NCI-H187 (cell line): ENCODE measurements at places on chromosomes 5 and 9.

DNA sequence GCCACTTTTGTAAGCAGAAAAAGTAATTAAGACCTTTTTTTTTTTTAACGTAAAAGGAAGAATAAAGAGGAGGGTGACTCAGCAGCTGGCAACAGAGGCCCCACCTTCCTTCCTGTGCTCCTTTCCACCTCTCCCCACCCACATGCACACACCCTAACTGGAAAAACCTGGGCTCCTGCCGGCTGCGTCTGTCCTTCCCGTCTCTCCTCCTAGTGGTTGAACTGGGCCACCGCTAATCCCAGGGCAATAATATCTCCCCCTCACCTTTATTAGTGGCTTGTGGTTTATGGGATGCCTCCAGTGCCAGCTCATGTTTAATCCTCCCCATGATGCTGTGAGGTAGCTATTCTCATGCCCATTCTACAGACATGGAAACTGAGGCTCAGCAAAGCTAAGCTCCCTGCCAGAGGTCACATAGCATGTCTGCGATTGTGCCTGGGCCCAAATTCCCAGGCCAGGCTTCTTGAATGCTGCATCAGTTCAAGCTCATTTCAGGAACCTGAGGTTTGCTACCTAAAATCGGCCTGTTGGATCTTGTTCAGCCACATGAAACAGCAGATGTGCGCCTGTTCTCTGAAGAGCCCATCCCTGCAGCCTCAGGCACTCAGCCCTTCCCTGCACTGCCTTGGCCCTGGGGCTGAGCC, 60.9 kb upstream of the IL17B start:
- no peak for DNase-seq

DNA sequence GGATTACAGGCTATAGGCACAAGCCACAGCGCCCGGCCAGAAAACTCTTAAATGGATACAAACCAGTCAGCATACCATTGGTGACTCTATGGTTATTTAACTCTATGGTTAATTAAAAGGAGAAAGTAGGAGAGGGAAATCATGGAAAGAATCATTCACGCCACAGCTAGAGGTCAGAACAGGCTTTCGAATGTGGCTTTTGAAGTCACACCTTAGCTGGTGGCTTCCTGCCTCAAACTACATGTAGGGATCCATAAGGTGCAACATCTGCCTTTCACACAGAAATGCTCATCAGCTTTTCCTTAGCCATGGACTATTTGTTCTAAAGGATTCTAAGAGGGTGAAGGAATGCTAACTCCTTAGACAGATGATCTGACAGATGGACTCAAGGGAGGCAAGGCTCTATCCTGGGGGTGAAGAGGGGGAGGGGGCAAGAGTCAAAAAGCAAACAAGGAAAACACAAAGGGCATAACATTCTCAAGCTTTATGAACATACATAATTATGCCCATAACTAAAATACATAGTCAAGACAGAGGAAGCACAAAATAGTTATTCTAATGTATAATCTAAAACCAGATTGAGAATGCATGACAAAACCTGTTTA, 130.9 kb downstream of the EFNA5 start:
- DNase-seq = no peak

DNA sequence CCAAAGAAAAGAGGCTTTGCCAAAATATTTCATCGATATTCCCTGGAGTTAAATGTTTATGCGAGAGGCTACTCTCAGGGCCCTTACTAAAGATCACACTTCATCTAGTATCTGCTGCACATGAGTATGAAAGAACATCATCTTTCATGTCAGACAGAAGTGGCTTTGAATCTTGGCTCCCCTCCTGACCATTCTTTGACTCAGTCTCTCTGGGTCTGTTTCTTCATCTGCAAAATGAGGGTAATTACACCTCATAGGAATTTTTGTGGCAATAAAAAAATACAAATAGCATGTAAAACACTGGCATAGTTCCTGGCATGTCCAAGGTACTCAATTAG, 58.1 kb downstream of the SLIT3 start:
- DNase-seq = no peak

DNA sequence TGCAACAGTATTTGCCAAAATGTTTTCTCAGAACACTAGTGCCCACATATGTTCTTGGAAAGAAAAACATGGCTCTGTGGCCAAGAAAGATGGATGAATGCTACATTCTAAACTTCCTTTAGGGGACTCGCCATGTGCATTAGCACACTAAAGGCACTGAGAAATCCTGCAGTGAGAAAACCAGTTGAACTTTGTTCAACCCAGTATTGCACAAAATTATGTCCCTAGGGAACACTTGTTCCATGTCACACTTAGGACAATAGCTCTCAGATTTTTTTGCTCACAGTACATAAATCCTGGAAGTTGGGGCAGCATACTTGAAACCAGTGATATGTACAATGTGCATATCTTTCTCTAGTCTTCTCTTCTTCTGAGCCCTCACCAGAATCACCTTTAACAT, 96.6 kb downstream of the ADRB2 start:
- no peak for DNase-seq

DNA sequence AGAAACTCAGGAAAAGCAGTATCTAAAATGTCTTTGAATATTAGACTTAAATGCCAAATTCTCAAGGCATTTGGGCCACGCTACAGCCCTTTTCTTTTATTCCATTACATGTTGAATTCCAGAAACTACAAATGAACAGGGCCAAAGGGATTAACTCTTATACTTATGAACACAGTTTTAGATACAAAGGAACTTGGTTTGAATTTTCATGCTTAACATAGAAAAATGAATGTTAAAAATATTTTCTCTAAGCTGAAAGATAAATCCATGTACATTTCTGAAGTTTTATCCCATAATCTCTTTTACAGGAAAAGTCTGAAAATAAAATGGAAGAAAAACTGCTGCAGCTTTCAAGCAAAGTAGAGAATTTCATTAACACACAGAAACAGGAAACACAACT, 56.8 kb downstream of the FAM81B start:
- DNase-seq = no peak

DNA sequence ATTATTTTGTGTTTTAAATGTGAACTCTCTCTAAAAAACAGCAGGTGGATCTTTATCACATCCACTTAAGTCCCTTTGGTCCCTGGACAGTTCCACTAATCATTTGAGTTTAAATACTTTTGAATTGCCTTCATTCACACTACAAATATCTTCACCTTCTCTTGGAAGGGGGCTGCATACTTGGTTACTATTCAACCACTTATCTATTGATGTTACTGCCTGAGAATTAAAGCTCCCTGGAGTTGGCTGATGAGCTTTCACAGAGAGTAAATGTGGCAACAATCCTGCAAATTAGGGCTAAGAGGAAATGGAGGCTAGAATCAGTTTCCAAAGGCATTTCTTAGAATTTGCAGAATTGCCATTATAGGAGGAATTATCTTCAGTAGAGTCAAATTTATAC, 180.4 kb downstream of the ST8SIA4 start:
- DNase-seq = no peak

- no peak for DNase-seq
Observed at GRCh38 chr5:36606036-36606427, 374 bp upstream of the SLC1A3 start.

DNA sequence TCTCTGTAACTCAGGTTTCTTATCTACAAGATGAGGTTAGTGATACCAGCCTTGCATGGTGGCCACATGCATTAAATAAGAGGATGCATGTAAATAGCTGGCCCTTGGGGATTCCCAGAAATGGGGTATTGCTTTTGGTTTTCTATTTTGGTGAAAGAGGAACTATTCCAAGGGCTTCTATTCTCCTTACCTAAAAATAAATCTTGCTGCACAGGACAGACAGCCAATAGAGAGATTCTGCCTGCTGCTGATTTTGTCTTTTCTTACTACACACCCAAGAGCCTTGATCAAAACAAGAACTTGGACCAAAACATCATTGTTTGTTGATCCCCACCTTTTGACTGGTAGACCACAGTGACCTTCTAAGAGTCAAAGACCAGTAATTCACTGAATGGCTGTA, 161.8 kb downstream of the PJA2 start:
- no peak for DNase-seq

DNA sequence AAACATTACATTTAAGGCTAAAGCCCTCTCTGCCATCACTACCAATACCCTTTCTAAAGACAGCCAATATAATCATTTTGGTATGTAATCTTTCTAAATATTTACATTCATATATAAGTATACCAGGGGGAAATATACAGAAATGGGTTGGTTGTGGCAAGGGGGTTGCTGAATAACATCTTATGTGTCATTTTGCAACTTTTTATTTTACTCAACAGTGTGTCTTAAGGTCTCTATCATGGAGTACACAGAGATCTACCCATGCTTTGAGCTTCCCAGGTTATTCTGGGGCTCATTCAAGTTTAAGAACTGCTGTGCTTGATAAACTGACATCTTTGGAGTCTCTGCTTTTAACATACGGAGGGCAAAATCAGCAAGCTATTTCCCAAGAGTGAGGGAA, 7.4 kb upstream of the FAT2 start:
- no peak for DNase-seq

- no peak for DNase-seq
Observed at GRCh38 chr9:103304797-103305196, 309.7 kb downstream of the CYLC2 start.

GRCh38 chr9:133552236-133552635, 17.7 kb downstream of the ADAMTSL2 start:
- DNase-seq = no peak

GRCh38 chr5:11224436-11225187, 463.6 kb upstream of the DAP start:
- DNase-seq = no peak

GRCh38 chr9:7534211-7534935, 265.2 kb downstream of the DMAC1 start:
- no peak for DNase-seq

- no peak for DNase-seq
Observed at GRCh38 chr9:37443566-37443965, 21.1 kb downstream of the GRHPR start.

- no peak for DNase-seq
Observed at GRCh38 chr9:117624106-117624505, 80.1 kb upstream of the TLR4 start.

DNA sequence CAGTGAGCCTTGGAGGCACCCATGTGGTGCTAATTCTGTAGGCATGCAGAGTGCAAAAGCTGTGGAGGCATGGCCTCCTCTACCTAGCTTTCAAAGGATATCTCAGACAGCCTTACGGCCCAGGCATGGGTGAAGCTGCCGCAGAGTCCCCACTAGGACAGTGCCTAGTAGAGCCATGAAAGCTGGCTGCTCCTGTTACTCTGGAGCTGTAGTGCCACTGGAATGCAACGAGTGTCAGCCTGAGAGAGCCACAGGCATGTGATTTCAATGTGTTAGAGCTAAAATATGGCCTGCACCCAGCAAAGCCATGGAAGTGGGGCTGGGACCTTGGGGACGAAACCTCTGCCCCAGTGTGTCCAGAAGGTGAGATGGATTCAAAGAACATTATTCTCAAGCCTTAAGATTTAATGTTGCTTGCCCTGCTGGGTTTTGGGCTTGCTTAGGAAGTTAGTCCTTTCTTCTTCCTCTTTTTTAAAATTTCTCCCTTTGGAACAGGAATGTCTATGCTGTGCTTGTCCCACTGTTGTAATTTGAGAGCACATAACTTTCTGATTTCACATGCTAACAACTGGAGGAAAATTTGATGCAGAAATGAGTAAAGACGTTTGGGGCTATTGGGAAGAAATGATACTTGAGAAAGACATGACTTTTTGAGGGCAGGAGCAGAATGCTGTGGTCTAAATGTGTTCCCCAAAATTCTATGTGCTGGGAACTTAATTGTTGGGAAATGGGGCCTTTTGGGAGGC, 298.4 kb downstream of the PSAT1 start:
- no peak for DNase-seq

- DNase-seq = no peak
Observed at GRCh38 chr9:9819886-9820285, 792.9 kb downstream of the PTPRD start.

GRCh38 chr5:43874772-43875171, 271.8 kb downstream of the NNT start:
- DNase-seq = no peak

DNA sequence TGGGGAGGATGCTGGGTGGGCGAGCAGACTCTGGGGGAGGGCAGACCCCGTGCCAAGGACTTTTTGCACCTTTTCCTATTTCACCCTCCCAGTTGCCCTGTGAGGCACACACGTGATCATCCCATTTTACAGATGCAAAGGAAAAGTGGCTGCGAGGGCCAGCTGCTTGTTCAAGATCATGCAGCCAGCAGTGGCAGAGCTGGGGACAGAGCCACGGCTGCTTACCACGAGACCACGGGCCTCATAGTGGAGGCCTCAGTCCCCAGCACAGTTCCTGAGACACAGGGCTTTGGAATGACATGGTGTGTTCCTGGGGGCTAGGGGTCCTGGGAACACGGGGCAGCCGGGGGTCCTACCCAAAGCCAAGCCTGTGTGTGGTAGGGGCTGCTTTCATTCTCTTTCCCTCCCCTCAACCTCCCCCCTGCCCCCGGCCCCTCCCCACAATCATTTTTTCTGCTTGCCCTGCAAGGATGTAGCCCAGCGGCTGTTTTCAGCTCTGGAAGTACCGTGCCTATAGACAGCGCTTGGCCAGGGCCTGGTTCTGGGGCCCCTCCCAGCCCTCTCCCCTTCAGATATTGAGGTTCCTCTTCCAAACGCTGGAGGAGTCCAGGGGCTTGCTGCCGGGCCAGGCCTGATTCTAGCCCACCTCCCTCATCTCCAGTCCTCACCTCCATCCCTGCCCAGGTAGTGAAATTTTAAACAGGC, 58.5 kb upstream of the IER5L start:
- DNase-seq = no peak

- DNase-seq = no peak
Observed at GRCh38 chr9:126661521-126662251, 48.0 kb downstream of the LMX1B start.

- no peak for DNase-seq
Observed at GRCh38 chr9:95197692-95198271, 119.7 kb downstream of the FANCC start.

GRCh38 chr9:95880021-95880690, 4.7 kb downstream of the ERCC6L2 start:
- DNase-seq = no peak

- DNase-seq = no peak
Observed at GRCh38 chr5:127425868-127426267, 91.6 kb upstream of the PRRC1 start.

GRCh38 chr9:124570942-124571666, 63.9 kb upstream of the NR5A1 start:
- DNase-seq = no peak
